Pulmonary artery endothelial cell (primary cell): ENCODE measurements at places on chromosomes 5 and 9. TPM values are rescaled to one million over a fixed set of nuclear protein-coding genes. Genes with fewer than 3 reads are reported as not detected.

The NEUROG1 gene
- not detected in 2 replicates for total RNA-seq

The ADAMTS2 gene
- 0.04 TPM in 1 of 2 replicates, not detected in the other for total RNA-seq

The CRB2 gene
- total RNA-seq: not detected in 2 replicates

The C9orf152 gene
- total RNA-seq: not detected in 2 replicates

The CATSPER3 gene
- total RNA-seq: 0.07 TPM in 1 of 2 replicates, not detected in the other

The ESM1 gene
- total RNA-seq: 466 and 764 TPM in 2 replicates

The FGFR4 gene
- 0.86 and 1.2 TPM in 2 replicates for total RNA-seq

The PCDHGA7 gene
- 0.59 and 0.95 TPM in 2 replicates for total RNA-seq

The CBY3 gene
- total RNA-seq: 0.26 TPM in 1 of 2 replicates, not detected in the other

The SCGB3A2 gene
- total RNA-seq: not detected in 2 replicates

The ATP6V1G1 gene
- total RNA-seq: 93.8 and 95.0 TPM in 2 replicates

The NUTM2G gene
- not detected in 2 replicates for total RNA-seq

The NEK6 gene
- total RNA-seq: 37.5 and 46.9 TPM in 2 replicates
